ENCODE measurements at places on chromosomes 3 and 15.

- DNase-seq = no peak
Observed at GRCh38 chr15:78139578-78139977, 8.3 kb upstream of the CIB2 start.

DNA sequence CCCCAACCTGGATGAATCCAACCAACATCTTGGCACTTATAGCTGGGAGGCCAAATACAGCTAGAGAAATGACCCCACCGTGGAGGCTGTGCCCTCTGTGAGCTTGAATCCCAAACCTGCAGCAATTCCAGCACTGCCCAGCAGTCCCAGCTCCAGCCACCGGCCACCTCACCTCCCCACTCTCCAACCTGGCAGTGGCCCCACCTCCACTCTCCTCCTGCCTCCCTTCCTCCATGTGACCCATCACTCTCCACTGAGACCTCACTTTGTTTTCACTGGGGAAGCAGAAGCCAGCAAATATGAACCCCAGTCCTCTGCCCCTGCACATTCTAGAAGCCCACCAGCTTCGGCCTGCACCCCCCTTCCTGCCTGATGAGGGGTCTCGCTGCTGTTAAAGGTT, 79.7 kb upstream of the LINGO1 start:
- no peak for DNase-seq

DNA sequence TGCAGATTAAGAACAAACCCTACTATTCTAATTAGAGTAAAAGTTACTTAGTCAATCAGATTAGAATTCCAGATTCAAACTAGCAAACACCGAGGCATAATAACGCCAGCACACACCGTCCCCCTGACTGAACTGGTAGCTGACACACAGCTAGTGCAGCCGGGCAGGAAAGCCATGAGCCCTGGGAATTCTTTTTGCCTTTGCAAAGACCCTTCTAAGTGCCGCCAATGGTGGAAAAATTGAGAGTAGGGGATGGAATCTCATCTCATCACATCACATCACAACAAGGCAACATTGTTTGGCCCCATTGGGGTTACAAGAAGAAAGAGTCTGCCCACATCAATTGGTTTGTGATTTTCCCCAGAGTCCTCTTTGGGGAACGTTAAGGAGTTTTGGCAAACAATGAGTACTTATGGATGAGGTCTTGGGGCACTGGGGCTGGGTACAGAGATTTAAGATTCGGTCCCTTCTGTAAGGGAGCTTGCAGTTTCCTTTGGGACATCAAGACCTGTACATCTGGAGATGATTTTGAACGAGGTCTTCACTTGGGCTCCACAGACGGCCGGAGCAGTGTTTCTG, 120.4 kb upstream of the MEF2A start:
- no peak for DNase-seq

GRCh38 chr15:83062768-83063180, 4.3 kb downstream of the BTBD1 start:
- no peak for DNase-seq

DNA sequence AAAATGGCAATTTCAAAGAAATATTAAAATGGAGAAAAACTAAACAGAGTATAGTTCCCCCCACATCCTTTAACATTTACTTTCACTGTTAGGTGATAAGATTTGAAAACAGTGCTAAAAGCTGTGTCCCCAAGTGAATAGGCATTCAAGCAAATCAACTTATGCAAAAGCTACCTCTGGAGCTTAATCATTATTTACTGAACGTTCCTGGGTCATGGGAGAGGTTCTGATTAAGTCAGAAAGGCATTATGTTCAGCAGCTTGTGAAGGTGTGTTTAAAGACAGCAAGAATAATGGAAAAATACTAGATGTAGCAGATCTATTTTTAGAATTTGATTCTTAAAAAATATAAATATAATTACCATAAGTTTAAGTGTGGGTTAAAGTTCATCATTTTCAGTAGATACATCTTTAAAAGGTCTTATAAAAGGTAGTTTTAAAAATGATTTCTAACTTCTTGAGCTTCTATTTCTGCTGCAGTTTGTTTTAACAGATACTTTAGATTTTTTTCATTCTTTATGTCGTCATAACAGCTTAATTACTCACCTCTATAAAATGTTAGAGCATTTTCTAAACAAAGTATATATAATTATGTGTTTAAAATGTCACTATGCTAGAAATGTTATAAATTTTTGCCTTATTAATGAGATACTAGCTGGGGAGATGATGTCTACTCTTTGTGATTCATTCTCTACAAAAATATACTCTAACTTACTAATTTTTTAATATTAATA, 127.9 kb downstream of the MITF start:
- DNase-seq = no peak

DNA sequence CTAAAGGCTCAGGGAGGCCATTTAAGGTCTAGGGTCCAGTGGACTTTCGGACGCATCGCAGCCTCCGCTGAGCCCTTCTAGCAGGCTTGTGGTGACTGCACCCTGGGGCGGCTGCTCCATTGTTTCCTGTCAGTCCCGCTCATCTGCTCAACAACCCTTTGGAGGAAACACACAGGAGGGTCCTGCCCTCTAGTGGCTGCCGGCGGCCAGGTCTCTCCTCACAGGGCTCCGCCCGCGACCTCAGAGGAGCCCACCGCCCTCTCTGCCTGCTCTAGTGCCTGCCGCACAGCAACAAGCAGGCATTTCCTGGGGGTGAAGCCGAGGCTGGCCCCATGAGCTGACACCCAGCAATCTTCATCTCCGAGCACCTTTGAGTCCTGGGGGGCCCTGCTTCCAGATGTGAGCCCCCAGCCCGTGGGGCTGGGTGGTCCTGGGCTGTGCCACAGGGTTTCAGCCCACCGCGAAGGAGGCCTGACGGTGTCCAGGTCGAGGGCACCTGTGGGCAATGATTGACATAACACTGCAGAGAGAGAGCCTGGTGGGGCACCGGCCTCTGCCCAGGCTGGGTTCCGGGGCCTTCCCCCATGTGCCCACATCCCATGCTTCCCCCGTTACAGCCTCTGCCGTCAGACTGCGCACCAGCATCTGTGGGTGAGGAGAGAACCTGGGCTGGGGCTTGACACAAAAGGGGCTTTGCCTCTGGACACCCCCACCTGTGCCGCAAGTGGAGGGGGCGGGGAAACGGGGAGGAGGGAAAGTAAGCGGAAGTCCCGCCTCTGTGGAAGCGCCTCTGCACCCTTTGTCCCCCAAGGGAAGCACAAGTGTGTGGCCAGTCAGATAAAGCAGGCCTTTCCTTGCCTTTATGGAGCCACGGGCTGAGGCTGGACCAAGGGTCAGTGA, 27.0 kb upstream of the SFMBT1 start:
- peak; percentile 81 for DNase-seq

DNA sequence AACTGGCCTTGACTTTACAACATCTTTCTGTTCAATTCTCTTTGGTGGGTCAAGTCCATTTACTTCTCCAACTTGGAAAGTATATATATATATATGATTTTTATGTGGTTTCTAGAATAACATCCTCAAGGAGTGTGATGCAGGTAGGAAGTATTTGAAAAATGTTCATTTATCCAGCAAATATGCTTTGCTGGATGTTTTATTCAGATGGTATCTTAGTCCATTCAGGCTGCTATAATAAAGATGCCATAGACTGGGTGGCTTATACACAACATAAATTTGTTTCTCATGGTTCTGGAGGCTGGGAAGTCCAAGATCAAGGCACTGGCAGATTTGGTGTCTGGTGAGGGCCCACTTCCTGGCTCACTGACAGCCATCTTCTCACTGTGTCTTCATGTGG, 168.7 kb upstream of the RASGRP1 start:
- DNase-seq = no peak

- no peak for DNase-seq
Observed at GRCh38 chr3:166223120-166223519, 385.9 kb upstream of the BCHE start.

- no peak for DNase-seq
Observed at GRCh38 chr3:7536921-7537320, 676.0 kb downstream of the GRM7 start.

- DNase-seq = no peak
Observed at GRCh38 chr3:19959505-19959904, 12.6 kb downstream of the RAB5A start.

GRCh38 chr3:114697401-114697800, 403.6 kb downstream of the TIGIT start:
- DNase-seq = no peak

GRCh38 chr3:125375950-125376679, 990 bp upstream of the ZNF148 start:
- DNase-seq = no peak

DNA sequence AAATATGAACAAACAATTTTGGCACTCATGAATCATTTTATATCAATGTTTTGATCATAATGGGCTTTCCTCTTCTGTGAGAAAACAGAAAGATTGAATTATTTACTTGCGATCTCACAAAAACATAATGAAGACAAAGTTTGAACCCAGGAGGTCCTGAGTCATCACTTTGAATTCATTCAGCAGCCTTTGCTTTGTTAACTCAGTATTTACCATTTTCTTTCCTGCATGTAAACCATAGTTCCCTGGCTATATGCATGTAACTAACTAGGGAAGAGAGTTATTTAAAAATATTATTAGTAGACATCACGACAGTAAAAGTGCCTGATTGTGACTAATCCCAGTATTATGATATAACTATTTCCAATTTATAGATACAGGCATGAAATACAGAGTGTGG, 1026.2 kb downstream of the PLOD2 start:
- no peak for DNase-seq

DNA sequence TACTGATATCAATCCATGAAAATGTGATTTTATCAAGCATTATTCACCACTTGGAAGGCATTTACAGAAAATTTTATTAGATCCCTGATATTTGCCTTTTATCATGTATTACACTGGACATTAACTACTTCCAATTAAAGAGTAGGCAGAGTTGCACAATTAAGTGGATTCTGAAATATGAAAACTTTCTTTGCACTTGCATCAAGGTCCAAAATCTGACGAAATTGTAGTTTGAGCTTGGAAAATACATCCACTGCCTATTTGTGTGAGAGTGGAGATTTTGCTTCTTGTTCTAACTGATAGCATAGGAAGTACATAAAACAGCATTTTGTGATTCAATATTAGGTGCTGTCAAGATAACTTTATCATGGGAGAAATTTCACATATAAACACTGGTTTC, 49.6 kb upstream of the SLC12A8 start:
- no peak for DNase-seq

DNA sequence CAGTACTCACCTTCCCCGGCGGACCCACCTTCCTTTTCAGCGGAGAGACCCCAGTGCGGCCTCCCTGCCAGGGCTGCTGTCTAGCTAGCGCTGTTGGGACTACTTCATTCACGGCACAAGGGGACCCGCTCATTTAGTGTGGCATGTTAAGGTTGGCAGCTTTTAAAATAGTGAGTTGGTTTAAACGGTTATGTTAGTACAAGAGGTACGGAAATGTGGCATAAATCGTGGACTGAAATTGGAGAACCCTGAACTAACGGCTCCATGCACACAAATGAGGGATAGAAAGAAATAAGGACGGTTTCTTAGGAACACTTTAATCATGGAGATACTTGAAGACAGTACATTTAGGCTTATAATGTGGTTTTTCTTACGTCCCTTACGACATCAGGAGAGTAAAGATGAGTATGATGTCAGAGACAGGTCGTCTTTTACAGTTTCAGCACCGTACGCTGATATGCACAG, 752 bp downstream of the CEP63 start:
- peak; percentile 72 for DNase-seq

DNA sequence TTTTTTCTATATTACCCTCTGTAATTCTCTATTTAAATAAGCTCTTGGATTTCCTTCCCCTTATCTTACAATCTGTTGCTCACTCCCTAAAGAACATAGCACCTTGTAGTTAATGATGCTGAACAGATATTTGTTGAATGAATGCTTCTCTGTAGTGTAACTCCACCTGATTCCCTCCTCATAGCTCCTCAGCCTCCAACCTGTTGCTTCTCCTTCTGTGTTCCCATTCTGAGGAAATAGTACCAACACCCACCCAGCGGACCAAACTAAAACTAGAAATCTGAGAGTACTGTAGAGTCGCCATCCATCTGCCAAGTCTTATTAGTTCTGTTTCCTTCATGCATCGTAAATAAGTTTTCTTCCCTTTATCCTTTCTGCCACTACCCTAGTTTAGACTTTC, 55.5 kb upstream of the GNB4 start:
- no peak for DNase-seq

GRCh38 chr3:150673966-150674365, 29.8 kb downstream of the ERICH6 start:
- DNase-seq = no peak

GRCh38 chr15:39454189-39454986, 126.5 kb upstream of the THBS1 start:
- DNase-seq = no peak

DNA sequence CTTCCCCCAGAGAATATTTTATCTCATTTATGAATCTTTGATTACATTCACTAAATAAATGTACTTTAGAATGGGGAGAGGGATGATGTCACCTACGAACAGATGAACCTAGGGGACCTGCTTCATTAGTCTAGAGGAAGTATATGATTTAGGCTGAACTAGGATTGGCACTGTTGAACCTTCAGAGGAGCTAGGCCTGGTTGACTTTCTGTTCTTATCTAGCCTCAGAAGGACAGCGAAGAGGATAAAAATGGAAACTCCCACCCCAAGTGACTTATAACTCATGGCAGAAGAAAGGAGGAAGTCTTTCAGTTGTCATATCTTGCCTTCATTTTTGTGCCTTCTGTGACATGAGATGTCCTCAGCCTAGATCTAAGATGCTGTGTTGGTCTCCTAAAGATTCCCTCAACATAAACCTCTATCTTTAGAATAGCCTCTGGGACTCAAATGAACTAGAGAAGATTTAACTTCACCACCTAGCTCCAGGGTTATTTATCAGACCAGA, 42.6 kb downstream of the POLG start:
- DNase-seq = no peak

- DNase-seq = no peak
Observed at GRCh38 chr3:191628571-191628970, 167.6 kb downstream of the PYDC2 start.

DNA sequence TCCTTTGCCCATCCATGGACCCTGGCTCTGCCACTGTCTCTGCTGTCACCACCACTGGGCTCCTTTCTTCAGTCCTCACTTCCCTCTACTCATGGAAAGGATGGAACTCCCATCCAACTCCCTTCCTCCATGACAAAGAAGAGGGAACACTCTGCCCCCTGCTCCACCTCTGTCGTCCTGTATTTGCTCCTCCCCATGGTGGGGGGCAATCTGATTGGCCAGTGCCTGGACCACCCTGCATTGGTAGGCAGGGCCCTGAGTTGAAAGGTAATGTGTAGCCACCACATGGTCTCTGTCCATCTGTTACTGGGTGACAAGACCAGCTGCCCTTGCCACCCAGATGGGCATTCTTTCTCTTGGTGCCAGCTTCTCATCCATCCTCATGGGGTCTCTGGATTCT, 20.7 kb upstream of the HEG1 start:
- DNase-seq = no peak

Data from NAMALWA (cell line).